LoVo (cell line): ENCODE measurements at places on chromosomes 6 and 20.

- no peak for DNase-seq
These were observed 61.7 kb downstream of the CDH22 start for GRCh38 chr20:46246559-46246958.

- DNase-seq = no peak
These were observed 12.7 kb upstream of the ARFGEF2 start for GRCh38 chr20:48908656-48909319.

DNA sequence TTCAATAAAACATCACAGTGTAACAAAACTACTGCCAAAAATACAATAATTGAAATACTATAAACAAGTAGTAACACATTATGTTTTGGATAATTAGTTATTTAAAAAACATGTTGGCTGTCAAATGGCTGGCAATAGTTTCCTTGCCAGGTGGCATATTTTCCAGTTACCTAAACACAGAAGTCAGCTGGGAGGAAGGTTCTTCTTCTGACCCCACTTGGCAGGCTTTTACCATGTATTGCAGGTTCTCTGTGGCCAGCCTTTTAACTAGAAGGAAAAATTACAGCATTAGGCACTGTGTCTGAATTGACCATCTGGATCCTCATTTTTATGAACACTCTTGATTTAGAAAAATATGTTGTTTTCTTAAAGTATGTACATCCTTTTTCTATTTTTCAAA is 131.4 kb downstream of the MMS22L start:
- DNase-seq = no peak

- peak; percentile 38 for DNase-seq
These were observed 67.2 kb upstream of the SMLR1 start for GRCh38 chr6:130760006-130760405.

DNA sequence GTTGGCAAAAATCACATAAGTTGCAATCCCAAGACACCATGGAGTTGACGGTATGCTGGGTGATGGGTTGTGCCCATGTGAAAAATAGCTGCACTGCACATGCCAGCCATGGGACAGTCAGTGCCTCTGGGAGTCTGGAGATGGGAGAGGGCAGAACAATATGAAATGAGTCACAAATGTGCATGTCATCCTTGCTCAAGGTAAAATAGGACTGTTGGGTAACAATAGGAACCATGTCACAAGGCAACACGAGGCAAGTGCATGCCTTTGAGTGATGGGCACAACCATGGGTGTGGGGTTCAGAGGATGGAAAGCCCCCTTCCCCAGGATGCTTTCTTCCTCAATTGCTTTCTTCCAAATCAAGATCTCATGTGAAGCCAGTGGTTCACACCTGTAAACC is 70.5 kb upstream of the PIM1 start:
- no peak for DNase-seq
